ENCODE measurements at places on chromosomes 6 and 20.

GRCh38 chr6:3194535-3195419, 32.7 kb downstream of the TUBB2B start:
- DNase-seq: peak; percentile 30

- DNase-seq: peak; percentile 48
Measured at GRCh38 chr6:134138226-134138975, 86.0 kb upstream of the SLC2A12 start.

- DNase-seq: no peak
Measured at GRCh38 chr6:30857549-30857948, 26.8 kb upstream of the DDR1 start.

GRCh38 chr20:33908336-33908735, 85.4 kb upstream of the RALY start:
- no peak for DNase-seq

GRCh38 chr6:154319231-154319858, 37.3 kb downstream of the IPCEF1 start:
- peak; percentile 92 for DNase-seq

GRCh38 chr20:59145924-59146779, 17.5 kb upstream of the ZNF831 start:
- no peak for DNase-seq

GRCh38 chr20:24011282-24011681, 22.7 kb upstream of the GGTLC1 start:
- no peak for DNase-seq

GRCh38 chr20:49281059-49281912, 3.4 kb upstream of the ZNFX1 start:
- no peak for DNase-seq

GRCh38 chr6:126107475-126108166, 121.3 kb downstream of the TRMT11 start:
- peak; percentile 74 for DNase-seq

DNA sequence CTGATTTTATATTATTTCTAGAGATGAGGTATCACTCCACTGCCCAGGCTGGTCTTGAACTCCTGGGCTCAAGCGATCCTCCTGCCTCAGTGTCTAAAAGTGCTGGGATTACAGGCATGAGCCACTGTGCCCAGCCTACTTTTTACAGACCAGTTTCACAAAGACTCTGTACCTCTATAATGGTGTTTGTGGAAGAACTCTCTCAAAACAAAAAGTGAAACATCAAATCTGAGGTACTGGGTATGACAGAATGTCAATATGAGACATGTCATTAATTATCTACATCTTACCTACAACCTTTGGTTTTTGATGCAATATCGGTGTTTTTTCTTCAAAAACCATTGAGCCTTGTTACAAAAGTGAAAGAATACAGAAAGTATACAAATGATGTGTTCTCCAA, 49.4 kb upstream of the MCM9 start:
- DNase-seq: no peak

GRCh38 chr20:25320035-25320800, 70.4 kb downstream of the ABHD12 start:
- DNase-seq: no peak

GRCh38 chr20:11686195-11686594, 231.5 kb upstream of the BTBD3 start:
- no peak for DNase-seq

Data from fibroblast of skin of abdomen (primary cell).